MG63 (cell line): ENCODE measurements at places on chromosomes 2 and 18.
A peak's percentile ranks its signal among the peaks of the same experiment; 100 is the strongest.

- no peak for DNase-seq
Measured at GRCh38 chr18:9700261-9700796, 7.8 kb upstream of the RAB31 start.

GRCh38 chr2:75130171-75130570 lies 69.1 kb downstream of the TACR1 start:
- no peak for DNase-seq

DNA sequence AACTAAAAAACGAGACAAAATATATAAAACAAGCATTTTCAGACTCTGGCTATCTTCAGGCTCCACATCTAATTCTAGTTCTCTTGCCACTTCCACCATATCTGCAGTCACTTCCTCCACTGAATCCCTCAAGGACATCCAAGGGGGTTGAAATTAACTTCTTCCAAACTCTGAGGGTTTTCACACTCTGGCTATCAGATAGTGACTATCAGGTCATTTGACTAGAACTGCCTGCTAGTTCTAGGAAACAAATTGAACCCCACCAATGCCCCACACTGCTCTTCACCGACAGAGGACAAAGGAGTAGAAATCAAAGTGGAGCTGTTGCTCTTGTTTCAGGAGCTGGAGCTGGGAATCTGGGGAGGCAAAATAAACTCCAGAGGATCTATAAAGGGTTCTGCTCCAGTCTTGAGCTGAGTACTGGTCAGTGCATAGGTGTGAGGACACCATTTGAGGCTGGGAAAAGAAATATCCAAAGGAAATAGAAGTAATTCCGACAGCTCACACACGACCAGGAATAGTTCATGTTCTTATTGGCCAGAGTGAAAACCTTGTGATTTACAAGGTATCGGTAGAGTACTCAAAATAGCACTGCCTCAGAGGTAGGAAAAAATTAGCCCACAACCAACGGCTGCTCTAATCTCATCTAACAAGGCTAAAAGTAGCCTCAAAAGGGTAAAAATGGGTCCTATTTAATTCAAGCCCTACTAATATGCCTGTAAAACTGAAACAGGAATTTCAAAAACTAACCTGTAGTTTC lies 71.3 kb downstream of the SMC6 start:
- no peak for DNase-seq

DNA sequence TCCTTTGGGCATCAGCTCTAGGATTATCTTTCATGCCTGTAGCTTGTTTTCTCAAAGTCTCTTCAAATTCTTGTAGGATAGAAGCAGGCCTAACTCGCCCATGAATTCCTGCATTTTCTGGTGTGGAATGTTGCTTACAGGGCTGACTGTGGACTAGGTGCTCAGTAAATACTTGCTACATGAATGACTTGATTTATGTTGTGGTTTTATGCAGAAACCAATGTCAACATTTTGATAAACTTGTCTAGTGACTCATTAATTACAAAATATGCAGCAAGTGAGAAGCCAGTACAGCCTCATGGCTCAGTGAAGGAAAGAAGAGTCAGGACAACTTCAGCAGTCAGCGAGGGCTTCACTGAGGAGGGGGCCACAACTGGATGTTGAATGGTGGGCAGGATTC lies 110.6 kb upstream of the SIX2 start:
- DNase-seq, result peak; percentile 17

DNA sequence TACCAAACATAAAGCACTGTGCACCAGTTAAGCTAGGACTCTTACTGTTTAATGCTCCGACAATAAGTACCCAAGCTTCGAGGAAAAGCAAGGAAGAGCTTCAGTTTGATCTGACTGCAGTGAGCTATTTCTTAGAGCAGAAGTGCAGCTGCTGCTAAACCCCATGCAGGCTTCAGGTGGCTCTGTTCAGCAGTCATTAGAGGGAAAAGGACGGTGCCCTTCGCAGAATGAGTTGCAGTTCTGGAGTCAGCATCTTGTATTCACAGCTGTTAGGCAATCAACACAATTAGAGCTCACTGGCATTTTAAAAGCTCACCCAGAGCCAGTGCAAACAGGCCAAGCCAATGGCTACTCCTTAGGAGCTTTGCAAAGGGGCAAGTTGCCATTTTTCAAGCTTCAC lies 1.5 kb upstream of the CERKL start:
- no peak for DNase-seq

DNA sequence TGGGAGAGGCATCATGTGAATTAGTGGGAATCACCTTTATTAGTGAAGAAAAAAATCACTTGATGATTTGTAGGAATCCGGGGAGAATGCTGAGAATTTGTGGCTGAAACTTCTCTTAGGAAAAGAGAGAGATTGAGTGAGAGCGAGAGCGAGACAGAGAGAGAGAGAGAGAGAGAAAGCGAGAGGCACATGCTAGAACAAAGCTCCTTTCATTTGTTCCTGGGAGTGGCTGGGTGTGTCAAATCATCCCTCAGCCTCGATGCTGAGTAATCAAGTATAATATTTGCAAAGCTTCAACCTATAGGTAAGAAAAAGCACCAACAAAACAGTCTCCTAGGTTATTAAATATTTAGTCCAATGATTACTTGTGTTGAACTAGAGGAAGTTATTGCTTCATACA lies 4.4 kb upstream of the SERPINB5 start:
- DNase-seq, result no peak

- DNase-seq, result no peak
Measured at GRCh38 chr2:125837128-125837527, 818.8 kb upstream of the GYPC start.

- DNase-seq, result peak; percentile 50
Measured at GRCh38 chr2:212842544-212843185, 304.1 kb upstream of the ERBB4 start.

- DNase-seq, result no peak
Measured at GRCh38 chr2:71422786-71423185, 30.6 kb upstream of the DYSF start.

DNA sequence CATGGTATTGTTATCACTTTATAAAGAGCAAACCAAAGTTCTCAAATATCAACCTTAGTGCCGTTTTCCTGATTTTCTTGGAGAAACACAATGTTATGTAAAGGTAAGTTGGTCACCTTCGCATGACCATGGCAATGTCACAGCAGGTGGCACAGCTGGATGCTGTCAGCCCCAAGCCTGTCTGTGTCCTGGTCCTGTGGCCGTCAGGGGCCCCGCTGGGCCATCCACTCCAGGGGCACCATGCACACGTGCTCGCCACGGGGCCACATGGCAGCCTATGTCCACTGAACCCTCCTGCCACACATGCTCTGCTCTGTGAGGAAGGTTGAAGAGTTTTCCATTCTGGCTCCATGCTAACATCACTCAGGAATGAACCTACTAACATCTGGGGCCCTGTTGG lies 85.9 kb downstream of the EIPR1 start:
- no peak for DNase-seq

- DNase-seq, result no peak
Measured at GRCh38 chr2:238936162-238937052, 88.5 kb downstream of the TWIST2 start.

GRCh38 chr18:77201506-77201905 lies 48.1 kb upstream of the GALR1 start:
- DNase-seq, result no peak

- DNase-seq, result no peak
Measured at GRCh38 chr2:148048475-148049221, 27.8 kb downstream of the MBD5 start.

DNA sequence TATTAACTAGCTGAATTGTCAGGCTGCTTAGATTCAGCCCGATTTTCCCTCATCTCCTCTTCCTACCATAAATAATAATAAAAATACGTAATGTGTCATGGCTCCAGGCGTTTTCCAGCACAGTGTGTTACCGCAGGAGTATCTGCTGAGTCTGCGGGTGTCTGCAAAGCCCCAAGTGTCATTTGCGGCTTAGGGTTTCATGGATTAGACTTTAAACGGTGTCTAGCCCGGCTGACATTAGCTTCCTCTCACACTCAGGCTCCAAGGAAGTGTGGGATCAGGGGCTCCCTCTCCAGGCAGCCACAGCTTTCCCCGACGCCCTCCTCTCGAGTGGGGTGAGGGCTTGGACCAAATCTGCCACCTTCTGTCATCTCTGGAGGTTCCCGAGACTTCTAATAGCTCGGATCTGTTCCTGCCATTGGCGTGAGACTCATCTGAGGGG lies 14.1 kb upstream of the HOXD1 start:
- no peak for DNase-seq
